ENCODE measurements at places on chromosomes 6 and 20. TPM values are rescaled to one million over a fixed set of nuclear protein-coding genes. Genes with fewer than 3 reads are reported as not detected.

DNA sequence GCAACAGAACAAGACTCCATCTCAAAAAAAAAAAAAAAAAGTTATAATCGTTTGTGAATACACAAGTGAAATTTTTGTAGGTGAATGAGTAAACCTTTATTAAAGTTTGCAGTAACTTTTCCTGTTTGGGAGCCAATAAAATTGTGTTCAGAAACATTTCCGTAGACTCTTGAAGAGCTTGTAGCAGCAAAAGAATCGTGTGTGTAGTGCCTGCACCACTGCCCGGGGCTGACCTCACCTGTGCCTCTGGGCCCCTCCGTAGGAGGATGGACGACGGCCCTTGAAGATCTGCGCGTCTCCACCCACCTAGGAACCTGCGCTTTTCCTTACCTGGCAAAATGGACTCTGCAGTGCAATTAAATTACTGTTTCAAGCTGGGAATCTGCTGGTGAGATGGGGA is 366.0 kb downstream of the THBS2 start:
- H3K4me3 ChIP-seq, result no peak overlapping the region
- DNase-seq, result no peak
- no peak overlapping the region for H3K27ac ChIP-seq
- no peaks in the 10 kb centered on the region for H3K4me1 ChIP-seq

- H3K4me1 ChIP-seq, result no peaks in the 10 kb centered on the region
- H3K36me3 ChIP-seq, result no peaks in the 10 kb centered on the region
- DNase-seq, result no peak
- H3K4me3 ChIP-seq, result no peak overlapping the region
Observed at GRCh38 chr6:142381845-142382378, 80.1 kb downstream of the ADGRG6 start.

- H3K36me3 ChIP-seq, result no peaks in the 10 kb centered on the region
- no peaks in the 10 kb centered on the region for H3K4me1 ChIP-seq
- no peak overlapping the region for H3K4me3 ChIP-seq
Observed at GRCh38 chr6:135782546-135782945, 69.0 kb upstream of the PDE7B start.

DNA sequence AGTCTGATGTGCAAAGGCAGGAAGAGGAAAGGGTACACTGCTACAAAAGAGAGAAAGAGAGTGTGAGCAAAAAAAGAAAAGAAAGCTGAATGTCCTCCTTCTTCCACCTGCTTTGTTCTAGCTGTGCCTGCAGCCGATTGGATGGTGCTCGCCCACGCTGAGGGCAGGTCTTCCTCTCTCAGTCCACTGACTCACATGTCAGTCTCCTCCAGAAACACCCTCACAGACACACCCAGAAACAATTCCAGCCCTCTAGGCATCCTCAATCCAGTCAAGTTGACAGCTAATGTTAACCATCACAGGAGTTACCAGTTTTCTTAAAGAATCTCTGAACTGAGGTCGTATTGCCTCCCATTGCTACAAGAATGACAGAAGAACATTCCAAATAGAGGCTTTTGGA is 411.9 kb upstream of the SASH1 start:
- H3K36me3 ChIP-seq, result no peaks in the 10 kb centered on the region
- H3K4me3 ChIP-seq, result no peak overlapping the region
- no peak for DNase-seq
- H3K27ac ChIP-seq, result no peak overlapping the region

DNA sequence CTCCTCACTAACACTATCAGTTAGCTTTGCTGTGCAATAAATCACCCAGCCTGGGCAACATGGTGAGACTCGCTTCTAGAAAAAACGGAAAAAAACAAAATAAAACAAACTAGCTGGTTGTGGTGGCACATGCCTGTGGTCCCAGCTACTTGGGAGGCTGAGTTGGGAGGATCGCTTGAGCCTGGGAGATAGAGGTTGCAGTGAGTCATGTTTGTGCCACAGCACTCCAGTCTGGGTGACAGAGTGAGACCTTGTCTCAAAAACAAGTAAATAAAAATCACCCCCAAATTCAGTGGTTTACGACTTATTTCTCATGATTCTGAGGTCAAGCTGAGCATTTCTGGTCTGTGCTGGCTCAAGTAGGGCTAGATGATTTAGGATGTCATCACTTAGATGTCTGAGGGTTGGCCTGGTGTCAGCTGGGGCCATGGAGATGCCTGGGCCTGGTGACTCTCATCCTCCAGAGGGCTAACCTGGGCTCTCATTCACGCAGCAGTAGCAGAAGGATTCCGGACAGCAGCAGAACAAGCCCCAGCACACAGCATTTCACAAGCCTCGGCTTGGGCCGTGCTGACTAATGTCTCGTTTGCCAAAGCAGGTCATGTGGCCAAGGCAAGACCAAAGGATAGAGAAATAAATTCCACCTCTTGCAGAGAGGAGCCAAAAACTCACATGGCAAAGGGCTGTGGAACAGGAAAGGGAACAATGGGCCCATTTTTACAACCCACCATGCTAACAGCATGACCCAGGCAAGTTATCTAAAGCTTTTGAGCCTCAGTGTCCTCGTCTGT is 32.5 kb downstream of the MGME1 start:
- no peak overlapping the region for H3K4me3 ChIP-seq
- H3K27me3 ChIP-seq, result no peaks in the 10 kb centered on the region
- peaks cover 31% of the 10 kb centered on the region for H3K4me1 ChIP-seq
- H3K27ac ChIP-seq, result no peak overlapping the region

- H3K27ac ChIP-seq, result no peak overlapping the region
- H3K27me3 ChIP-seq, result no peaks in the 10 kb centered on the region
- DNase-seq, result no peak
- no peak overlapping the region for H3K4me3 ChIP-seq
- no peaks in the 10 kb centered on the region for H3K36me3 ChIP-seq
Observed at GRCh38 chr20:59242714-59243626, 57.4 kb upstream of the EDN3 start.

GRCh38 chr6:2447931-2448330 is 202.5 kb upstream of the GMDS start:
- H3K27me3 ChIP-seq, result no peaks in the 10 kb centered on the region
- no peaks in the 10 kb centered on the region for H3K4me1 ChIP-seq
- DNase-seq, result no peak
- no peak overlapping the region for H3K27ac ChIP-seq

DNA sequence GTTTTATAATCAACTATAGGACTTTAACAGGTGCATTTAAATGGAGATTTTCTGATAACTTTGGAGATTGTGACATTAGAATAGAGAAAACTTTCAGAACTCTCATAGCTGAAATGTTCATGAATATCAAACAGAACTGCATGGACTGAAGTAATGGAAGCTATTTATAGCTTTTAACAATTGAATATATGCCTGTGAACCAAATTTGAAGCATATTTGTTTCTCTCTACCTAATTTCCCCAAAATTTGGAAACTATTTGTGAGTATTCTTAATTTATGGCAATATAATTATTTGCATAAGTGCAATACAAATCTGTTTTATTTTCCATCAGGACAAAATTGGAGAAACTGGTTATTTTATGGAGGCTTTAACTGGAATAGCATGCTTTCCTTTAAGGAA is 96.6 kb downstream of the PLG start:
- no peaks in the 10 kb centered on the region for H3K36me3 ChIP-seq
- H3K4me3 ChIP-seq, result no peak overlapping the region
- H3K4me1 ChIP-seq, result no peaks in the 10 kb centered on the region

DNA sequence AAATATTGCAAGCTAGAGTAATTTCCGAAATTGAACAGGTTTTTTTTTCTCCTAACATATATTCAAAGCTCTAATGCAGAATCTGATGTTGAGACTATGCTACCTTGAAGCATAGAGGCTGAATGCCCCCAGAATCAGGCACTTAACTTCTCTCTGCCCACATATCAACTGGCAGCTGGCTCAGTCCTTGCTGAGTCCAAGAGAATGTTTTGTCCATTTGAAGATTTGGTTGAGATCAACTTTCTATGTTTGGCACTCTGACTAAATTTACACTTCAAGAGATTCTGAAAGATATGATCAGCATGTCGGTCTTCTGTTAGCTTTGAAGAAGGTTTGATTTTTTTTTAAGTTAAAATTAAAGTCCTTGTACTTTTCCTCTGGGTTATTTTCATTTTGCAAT is 1298.1 kb downstream of the EPHA7 start:
- DNase-seq, result no peak
- H3K36me3 ChIP-seq, result no peaks in the 10 kb centered on the region

GRCh38 chr6:87756858-87757257 is 54.8 kb upstream of the AKIRIN2 start:
- H3K4me3 ChIP-seq, result no peak overlapping the region
- H3K4me1 ChIP-seq, result peaks cover 37% of the 10 kb centered on the region
- peak overlapping the region; percentile 75 for H3K27ac ChIP-seq
- no peaks in the 10 kb centered on the region for H3K27me3 ChIP-seq

GRCh38 chr6:19669206-19669605 is 168.0 kb upstream of the ID4 start:
- DNase-seq, result no peak
- no peaks in the 10 kb centered on the region for H3K36me3 ChIP-seq
- H3K4me1 ChIP-seq, result no peaks in the 10 kb centered on the region
- H3K27ac ChIP-seq, result no peak overlapping the region

GRCh38 chr20:10524034-10524476 is 89.0 kb downstream of the SLX4IP start:
- no peak for DNase-seq
- H3K36me3 ChIP-seq, result no peaks in the 10 kb centered on the region
- H3K27me3 ChIP-seq, result no peaks in the 10 kb centered on the region

DNA sequence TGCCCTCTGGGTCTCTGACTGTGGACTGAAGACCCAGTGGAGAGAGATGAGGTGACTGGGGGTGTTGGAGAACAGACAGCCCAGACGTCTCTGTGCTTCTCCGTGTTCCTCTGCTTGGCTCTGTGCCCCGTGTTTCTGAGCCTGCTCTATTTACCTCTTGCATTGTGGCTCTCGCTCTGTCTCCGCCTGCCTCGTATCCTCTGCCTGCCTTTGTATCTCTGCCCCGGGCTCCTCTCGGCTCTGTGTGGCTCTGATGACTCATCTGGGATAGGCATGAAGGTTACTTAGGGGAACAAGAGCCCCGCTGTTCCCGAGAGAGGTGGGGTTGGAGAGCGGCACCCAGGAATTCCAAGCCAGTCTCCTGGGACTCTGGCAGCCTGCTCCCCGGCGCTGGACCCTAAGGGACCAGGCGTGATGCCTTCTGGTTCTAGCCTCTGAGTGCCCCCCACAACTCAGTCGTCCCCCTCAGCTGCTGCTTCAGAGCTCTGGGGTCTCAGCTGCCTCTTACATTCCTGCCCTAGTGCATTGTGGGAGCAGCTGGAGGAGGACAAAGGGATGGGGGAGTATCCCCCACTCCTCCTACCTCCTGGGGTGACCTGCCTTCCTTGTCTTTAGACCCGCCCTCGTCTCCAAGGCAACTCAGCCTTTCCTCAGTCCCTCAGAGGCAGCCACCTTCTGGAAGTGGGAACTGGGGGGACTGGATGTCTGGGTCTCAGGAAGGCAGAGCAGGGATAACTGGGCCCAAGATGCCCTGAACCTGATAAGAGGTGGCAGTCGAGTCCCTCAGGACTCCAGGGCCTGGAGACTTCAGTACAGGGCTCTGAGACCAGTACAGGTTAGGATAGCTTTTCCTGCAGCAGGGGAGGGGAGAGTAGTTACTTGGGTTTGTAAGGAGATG is 1.9 kb downstream of the DDR1 start:
- no peak overlapping the region for H3K27ac ChIP-seq
- H3K4me3 ChIP-seq, result peak overlapping the region; percentile 75
- H3K27me3 ChIP-seq, result no peaks in the 10 kb centered on the region

- no peaks in the 10 kb centered on the region for H3K36me3 ChIP-seq
- peak; percentile 11 for DNase-seq
- H3K27ac ChIP-seq, result no peak overlapping the region
- H3K4me1 ChIP-seq, result no peaks in the 10 kb centered on the region
- no peaks in the 10 kb centered on the region for H3K27me3 ChIP-seq
Observed at GRCh38 chr6:90008189-90008907, 114.1 kb downstream of the GJA10 start.

GRCh38 chr6:134413241-134413643 is 95.3 kb upstream of the SGK1 start:
- H3K27ac ChIP-seq, result no peak overlapping the region
- H3K27me3 ChIP-seq, result peaks cover 3% of the 10 kb centered on the region
- no peaks in the 10 kb centered on the region for H3K4me1 ChIP-seq
- no peak for DNase-seq

DNA sequence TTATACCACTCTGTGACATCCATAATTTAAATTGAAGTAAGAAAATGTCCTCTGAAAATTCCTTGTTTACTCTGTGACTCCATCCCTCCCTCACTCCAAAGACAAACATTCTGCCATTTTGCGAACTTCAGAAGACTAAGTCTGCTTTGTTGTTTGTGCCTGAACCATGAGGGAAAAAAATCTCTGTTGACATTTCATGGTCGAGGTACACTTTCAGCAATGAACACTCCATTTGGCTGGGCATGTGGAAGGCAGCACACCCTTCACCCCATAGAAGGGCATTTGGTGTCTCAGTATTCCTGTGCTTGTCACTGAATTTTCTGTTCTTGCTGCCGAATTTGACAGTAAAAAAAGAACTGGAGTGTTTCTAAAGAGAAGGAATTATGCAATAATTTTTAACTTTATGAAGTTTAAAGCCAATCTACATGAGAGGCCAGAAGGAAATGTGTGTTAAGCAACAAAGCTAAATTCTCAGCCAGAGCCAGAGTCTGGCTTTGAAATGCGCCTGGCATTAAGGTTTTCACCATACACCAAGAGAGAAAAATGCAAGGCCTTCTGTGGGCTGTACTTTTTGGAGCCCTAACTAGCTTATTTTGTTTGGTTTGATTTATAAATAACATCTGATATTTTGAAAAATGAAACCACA is 4.7 kb upstream of the PBOV1 start:
- no peaks in the 10 kb centered on the region for H3K36me3 ChIP-seq
- H3K27ac ChIP-seq, result no peak overlapping the region
- no peaks in the 10 kb centered on the region for H3K27me3 ChIP-seq
- no peak for DNase-seq
- H3K4me1 ChIP-seq, result no peaks in the 10 kb centered on the region

Gene FBXL4
- 8.7 TPM for polyA plus RNA-seq

Gene CRISP3
- polyA plus RNA-seq, result not detected

Gene OR2H1
- not detected for polyA plus RNA-seq

Gene DIDO1
- 24.7 TPM for polyA plus RNA-seq

Gene MRPS18B
- 147 TPM for polyA plus RNA-seq

Gene SLC22A7
- not detected for polyA plus RNA-seq

Gene MDFI
- not detected for polyA plus RNA-seq

Gene CFB
- polyA plus RNA-seq, result 0.61 TPM

Gene IRF4
- 297 TPM for polyA plus RNA-seq

Gene BIRC7
- polyA plus RNA-seq, result not detected

Gene PCSK2
- polyA plus RNA-seq, result not detected

Gene PLN
- 0.16 TPM for polyA plus RNA-seq

Gene RIPOR2
- 25.9 TPM for polyA plus RNA-seq

Measured in GM12878 (cell line).